ENCODE measurements at places on chromosomes 1 and 21.

DNA sequence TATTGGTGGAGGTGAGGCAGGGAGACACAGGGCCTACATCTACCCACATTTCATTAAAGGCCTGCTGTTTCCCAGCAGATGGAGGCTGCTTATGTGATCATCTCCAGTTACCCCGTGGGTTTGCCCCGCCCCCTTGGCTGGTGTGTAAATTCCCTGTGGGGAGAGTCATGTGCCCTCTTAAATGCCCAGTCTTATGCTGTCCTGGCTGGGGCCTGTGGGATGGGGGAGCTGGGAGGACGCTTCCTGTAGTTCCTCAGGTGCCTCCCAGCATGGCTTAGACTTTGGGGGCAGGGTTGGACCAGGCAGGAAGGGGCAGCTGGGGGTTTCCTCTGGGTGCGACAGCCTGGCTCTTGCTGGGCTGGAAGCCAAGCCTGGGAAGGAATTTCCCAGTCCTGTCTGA lies 15.5 kb upstream of the CITED4 start:
- no peak for DNase-seq

DNA sequence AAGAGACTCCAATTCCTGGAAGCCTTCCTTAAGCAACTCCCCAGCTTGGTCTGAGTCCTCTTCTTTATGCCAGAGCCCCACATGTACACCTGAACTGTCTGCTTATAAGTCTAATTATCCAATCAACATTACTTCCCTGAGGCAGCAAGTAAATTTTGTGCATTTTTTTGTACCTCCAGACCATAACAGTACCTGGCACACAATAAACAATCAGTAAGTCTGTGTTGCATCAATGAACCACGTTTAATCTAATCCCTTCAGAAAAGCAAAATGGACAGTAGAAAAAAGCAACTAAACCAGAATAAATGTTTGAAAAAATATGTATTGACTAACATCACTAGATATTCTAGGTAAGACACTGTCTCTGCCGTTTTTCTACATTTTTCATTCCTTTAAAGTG lies 20.5 kb downstream of the MRPL39 start:
- DNase-seq = no peak

DNA sequence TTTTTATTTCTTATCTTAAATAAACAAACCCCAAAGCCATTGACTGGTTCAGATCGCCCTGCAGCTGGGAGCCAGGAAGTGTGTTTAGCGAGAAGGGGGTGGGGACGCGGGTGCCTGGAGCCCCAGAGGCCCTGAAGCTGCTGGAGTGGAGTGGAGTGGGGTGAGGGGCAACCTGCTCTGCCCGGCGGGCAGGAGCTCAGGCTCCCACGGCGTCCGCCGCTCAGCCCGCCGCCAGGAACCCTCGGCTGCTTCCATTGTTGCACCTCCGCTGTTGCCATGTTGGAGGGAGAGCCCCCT lies 673 bp downstream of the PIK3C2B start:
- DNase-seq = no peak

DNA sequence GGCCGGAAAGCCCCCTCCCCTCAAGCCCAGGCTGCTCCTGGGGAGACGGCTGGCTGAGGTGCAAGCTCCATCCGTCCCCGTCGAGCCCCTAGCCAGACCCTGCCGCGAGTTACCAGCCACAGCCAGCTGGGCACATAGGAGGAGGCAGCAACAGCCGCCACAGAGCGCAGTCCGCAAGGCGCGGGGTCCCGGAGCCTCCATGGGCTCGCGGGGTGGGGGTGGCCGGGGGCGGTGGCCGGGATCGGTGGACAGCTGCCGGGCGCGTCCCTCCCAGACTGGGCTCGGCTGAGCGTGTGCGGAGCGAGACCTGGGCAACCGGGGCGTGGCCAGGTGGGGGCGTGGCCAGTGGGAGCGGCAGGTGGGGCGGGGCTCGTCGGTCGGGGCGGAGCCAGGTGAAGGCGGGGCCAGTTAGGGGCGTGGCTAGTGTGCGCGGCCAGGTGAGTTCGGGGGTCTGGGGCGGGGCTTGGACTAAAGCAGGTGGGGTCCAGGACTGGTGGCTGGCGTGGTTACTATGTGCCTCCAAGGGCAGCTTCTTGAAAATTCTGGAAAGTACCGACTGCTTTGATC lies at the start of gene CD164L2:
Gene CD164L2, minus strand, starts transcription at position 295 of the 567 bp plus-strand sequence. Its CDS starts 94 bp downstream, at position 201.
- no peak for DNase-seq

DNA sequence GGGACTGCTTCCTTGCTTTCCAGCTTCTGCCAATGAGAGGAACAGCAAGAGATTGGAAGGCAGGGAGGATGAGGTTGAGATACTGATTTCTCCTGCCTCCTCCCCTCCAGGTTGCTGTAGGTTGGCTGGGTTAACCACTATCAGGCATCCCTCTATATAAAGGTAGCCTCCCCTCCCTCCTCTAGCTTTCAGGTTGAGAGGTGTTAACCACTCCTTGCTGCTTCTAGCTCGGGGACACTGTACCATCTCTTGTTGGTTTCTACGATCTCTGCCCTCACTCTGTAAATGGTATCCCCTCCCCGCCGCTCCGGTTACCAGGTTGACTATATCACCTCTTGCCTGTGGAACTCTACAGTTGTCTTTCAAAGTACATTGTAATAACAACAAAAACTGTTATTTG lies 16.7 kb downstream of the LPAR3 start:
- DNase-seq = no peak

- peak; percentile 51 for DNase-seq
These were observed 1.4 kb downstream of the PPM1J start for GRCh38 chr1:112713466-112714312.

DNA sequence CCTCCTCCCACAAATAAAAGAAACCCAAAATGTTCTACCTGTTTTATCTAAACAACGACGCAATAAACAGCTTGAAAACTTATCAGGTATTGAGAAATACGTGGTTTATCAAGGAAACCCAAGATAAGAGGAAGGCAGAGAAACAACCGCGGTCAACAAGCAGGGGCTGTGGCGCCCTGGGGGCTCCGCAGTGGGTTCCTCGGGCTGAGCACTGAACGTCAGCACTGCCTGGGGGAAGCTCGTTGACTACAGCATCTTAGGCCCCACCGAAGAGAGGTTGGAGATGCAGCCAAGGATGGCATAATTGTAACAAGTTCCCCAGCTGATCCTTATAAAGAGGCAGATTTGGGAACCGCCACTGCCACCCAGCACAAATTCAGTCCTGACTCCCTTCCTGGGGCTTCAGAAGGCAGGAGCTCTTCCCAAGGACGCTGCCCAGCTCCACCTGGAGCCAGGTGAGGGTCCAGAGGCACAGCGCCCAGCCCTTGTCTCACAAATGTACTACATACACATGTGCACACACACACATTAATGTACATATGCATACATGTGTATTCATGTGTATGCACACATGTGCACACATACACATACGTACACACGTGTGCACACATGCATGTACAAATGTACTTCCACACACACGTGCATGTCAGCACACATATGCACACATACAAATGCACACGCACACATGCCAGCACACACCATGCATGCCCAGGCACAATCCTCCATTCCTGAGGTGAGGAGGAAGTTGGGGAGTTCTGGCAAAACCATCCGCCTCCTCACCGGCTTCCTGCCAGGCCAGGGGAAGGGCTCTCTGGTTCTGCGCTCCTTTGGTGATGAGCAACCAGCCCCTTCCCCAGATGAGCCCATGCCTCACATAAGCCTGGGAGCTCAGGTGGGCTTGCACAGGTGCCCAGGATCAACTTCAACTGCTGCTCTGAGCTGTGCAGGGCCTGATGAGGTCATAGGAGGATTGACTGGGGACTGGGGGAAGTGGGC lies 251.1 kb downstream of the NPHP4 start:
- DNase-seq = no peak

GRCh38 chr1:167456926-167457325 lies 61.4 kb downstream of the CD247 start:
- DNase-seq = no peak

DNA sequence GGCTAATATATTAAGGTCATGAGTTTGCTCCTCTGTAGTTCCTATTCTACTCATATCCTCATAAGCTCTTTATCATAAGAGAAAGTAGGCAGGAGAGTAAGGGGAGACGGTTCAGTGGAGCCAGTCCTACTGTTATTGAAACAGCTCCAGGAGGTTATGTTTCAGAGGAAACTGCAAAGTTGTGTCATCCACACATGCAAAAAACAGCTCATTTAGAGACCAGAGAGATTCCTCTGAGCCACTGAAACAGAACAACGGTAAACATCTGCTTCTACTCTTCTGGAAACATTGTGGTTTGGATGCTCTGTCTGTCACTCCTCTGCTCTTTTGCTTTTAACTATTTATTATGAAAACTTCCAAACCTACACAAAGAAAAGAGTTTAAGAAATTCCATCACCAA lies 66.3 kb upstream of the PPP2R5A start:
- peak; percentile 58 for DNase-seq

- no peak for DNase-seq
These were observed 11.2 kb downstream of the CD46 start for GRCh38 chr1:207763091-207763490.

- no peak for DNase-seq
These were observed 280.1 kb upstream of the ST6GALNAC5 start for GRCh38 chr1:76587212-76587611.

GRCh38 chr1:182823220-182823619 lies 15.9 kb upstream of the DHX9 start:
- no peak for DNase-seq

DNA sequence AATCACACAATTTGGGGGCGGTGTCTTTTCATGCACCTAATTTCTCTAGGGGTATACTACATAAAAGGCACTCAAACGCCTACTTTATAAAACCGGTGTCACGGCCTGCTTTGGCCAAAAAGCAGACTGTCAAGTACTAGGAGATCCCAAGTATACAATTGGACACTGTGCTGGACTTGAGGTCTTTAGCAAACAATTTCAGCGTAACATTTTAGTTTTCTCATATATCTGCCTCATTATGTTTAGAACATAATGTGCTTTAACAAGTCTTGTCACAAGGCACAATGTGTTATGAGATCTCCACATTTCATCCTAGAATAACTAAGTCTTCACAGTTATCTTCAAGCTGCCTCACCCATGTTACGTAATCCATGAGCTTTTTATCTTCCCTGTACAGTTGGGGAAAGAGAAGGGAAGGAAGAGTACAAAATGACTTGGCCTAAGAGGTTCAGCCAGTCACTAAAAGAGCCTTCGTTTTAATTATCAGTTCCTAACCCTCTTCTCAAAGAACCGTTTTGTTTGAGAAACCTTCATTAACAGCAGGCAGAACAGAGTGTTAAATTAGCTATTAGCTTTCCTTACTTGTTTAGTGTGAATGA lies 1.7 kb downstream of the SSX2IP start:
- no peak for DNase-seq

DNA sequence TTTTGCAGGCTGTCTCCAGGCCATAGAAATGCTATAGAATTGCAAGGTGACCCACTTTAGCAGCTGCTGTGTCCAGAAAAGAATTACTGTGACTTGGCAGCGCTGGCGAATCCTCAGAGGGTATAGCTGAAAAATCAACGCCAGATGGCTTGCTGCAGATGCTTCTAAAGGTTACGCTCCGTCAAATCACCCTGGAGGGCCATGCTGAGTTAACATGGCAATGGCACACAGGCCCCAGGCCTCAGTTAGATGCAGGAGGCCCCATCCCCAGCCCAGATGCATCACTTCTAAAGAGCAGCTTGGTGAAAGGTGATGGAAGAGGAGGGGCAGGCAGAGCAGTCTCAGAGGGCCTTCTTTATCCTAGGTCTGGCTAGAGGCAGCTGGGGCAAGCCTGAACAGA lies 18.0 kb downstream of the KIAA1614 start:
- DNase-seq = no peak

- no peak for DNase-seq
These were observed 507.1 kb upstream of the ZRANB2 start for GRCh38 chr1:71587961-71588360.

- DNase-seq = no peak
These were observed 15.1 kb upstream of the HEATR1 start for GRCh38 chr1:236619398-236619797.

- DNase-seq = no peak
These were observed 8.6 kb downstream of the ARHGAP29 start for GRCh38 chr1:94228640-94229375.

DNA sequence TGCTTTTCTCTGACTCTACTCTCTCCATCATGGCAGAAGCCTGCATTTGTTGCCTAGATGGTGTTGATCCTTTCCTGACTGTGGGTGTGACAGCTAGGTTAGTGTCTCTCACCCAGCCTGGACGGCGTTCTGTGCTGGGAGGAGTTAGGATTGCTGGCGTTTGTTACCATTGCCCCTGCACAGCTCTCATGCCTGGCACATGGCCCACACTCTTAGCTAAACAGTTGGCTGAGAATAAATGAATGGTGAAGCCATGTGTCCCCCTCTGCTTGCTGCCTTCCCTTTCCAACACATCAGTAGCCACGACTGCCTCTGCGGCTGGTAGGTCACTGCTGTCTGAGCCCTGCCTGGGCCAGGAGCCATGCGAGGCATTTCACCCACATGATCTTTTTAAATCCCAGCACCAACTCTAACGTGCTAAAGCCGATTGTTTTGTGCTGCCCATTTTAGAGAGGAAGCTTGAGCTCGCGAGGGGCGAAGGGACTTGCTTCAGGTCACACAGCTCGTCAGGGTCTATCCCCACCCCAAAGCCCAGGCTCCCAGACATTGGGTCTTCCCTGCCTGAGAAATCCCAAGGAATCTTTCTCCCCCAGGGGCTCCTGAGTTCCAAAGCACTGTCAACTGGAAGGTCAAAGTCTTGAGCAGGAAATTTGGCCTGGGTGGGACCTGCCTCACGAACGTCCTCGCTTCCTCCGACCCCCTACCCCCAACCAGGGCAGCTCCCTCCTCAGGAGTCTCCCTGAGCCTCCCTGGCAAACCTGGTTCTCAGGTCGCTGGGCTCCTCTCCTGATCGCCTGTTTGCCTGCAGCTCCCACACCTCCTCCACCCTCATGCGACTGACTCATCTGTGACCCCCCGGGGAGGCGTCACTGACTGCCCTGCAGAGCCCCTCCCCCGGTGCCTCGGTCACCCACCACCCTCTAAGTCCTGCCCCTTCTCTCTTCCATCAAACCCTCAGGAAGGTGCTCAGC lies 271.7 kb upstream of the C1orf174 start:
- no peak for DNase-seq

- no peak for DNase-seq
These were observed 42.0 kb upstream of the COL6A2 start for GRCh38 chr21:46055863-46056281.

- no peak for DNase-seq
These were observed 458.2 kb upstream of the DAB1 start for GRCh38 chr1:57882072-57882471.

Measured in GM12864 (cell line).